Natural killer cell treated with Interleukin-12 subunit alpha and Interleukin-12 subunit beta and Interleukin-15 and Interleukin-18, amount 100 ng/mL, for 72 hours (primary cell): ENCODE measurements at places on chromosomes 2 and 18.

- peaks cover 6% of the 10 kb centered on the region for H3K36me3 ChIP-seq
- H3K27me3 ChIP-seq = peaks cover 5% of the 10 kb centered on the region
- H3K4me1 ChIP-seq = peaks cover 7% of the 10 kb centered on the region
- DNase-seq = no peak
Observed at GRCh38 chr2:161713706-161714105, 89.5 kb downstream of the SLC4A10 start.

GRCh38 chr2:207258263-207258991 lies 92.7 kb upstream of the KLF7 start:
- peaks cover 7% of the 10 kb centered on the region for H3K4me1 ChIP-seq
- no peak for DNase-seq
- H3K4me3 ChIP-seq = no peak overlapping the region
- peaks cover 27% of the 10 kb centered on the region for H3K27me3 ChIP-seq

DNA sequence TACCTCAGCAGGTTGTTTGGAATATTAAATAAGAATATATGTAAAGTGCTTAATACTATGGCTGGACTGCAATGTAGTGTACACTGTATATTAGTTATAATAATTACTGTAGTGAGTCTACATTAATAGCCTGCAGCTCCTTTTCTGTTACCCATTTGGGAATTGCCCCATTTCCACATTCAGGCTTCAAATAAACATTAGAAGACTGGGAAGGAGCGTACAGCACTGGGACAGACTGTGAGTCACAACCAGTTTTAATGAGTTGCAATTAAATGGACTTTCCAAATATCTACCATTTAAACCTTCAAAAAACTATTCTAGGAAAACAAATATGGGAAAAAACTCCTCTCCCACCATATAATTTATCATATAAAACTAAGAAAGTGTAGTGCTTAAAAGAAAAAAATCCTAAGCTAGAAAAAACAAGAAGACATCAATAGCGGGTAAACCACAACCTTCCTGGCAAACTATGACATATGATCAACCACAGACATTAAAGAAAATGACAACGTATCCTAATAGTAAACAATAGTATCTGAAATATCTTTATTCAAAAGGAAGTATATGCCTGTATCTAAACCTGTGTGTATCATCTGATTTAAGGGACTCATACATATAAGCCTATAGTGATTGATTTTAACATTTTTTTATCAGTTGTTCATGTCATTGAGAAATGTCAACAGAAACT lies 86.1 kb downstream of the TRIP12 start:
- H3K27me3 ChIP-seq = no peaks in the 10 kb centered on the region
- no peak overlapping the region for H3K4me3 ChIP-seq
- no peak for DNase-seq
- no peaks in the 10 kb centered on the region for H3K36me3 ChIP-seq
- H3K4me1 ChIP-seq = peaks cover 49% of the 10 kb centered on the region

DNA sequence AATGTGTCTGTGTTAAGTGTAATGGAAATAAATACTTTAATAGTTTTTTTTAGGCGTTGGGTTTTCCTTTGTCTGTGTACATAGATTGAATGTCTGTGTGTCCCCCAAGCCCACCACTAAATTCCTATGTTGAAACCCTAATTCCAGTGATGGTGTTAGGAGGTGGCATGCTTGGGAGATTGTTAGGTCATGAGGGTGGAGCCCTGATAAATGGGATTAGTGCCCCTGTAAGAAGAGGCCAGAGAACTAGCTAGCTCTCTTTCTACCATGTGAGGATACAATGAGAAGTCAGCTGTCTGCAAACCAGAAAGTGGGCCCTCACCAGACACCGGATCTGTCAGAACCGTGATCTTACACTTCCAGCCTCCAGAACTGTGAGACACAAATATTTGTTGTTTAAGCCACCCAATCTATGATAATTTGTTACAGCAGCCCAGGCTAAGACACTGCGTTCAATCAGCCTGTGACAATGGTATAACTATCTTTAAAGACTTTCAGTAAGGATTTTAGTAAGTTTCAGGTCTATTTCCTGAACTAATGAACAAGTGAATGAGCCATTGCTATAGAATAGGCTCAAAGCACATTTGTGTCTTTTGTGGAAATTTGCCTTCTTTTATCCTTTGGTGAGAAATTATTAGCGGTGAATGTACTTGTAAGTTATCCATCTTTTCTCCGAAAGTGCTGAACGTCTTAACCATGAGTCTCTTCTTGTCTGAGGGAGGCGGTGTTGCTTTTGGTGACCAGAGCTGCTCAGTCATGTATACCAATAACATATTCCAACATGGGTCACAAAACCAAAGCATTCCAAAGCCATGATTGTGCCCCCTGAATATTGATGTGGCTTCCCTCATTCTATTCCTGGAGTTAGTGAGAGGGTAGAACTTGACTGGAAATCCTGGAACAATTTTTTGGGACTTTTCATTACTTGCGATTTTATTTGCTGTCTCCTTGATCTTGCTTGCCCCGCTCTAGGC lies 29.6 kb upstream of the IL1R1 start:
- DNase-seq = no peak
- H3K27me3 ChIP-seq = peaks cover 69% of the 10 kb centered on the region
- no peak overlapping the region for H3K27ac ChIP-seq
- H3K4me3 ChIP-seq = no peak overlapping the region

DNA sequence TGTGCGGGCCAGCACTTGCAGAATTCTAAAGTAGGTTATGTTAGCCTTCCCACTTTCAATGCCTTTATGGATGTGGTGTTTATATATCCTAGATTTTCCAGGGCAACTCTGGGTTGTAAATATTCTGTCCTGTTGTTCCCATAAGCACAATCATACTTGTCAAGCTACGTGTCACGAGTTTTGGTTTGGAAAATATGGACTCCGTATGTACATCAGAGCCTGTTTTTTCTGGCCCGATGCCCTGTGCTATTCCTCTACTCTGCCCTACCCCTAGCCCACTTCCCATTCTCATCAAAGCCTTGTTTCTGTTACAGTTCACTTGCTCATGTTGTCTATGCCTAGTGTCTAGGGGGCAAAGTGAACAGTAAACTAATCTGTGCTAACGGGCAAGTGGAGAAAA lies 27.0 kb upstream of the ZEB2 start:
- no peak for DNase-seq
- no peaks in the 10 kb centered on the region for H3K27me3 ChIP-seq
- H3K4me3 ChIP-seq = no peak overlapping the region
- peaks cover 12% of the 10 kb centered on the region for H3K4me1 ChIP-seq

- H3K36me3 ChIP-seq = no peaks in the 10 kb centered on the region
- no peak overlapping the region for H3K27ac ChIP-seq
- H3K4me3 ChIP-seq = no peak overlapping the region
- H3K4me1 ChIP-seq = no peaks in the 10 kb centered on the region
- no peak for DNase-seq
Observed at GRCh38 chr18:37176621-37176934, 347.7 kb downstream of the KIAA1328 start.

DNA sequence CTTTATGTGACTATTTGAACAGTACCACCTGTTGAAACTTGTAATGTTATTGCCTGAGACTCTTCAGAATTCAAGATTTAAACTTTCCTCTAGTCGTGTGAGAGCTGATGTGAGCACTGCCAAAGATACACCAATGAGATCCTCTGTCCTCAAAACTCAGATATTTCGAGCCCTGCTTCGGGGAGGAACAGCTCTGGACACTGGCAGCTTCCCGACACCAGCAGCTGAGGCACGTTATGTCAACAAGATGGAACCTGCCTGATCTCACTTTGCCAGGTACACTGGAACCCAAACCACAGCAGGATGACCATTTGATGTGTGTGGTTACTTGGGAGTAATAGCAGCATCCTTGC lies 319.9 kb upstream of the RBMS1 start:
- no peak for DNase-seq
- H3K4me3 ChIP-seq = no peak overlapping the region
- peaks cover 15% of the 10 kb centered on the region for H3K27me3 ChIP-seq
- no peaks in the 10 kb centered on the region for H3K36me3 ChIP-seq
- no peak overlapping the region for H3K27ac ChIP-seq

- H3K4me3 ChIP-seq = no peak overlapping the region
- no peak overlapping the region for H3K27ac ChIP-seq
- H3K4me1 ChIP-seq = no peaks in the 10 kb centered on the region
- no peaks in the 10 kb centered on the region for H3K27me3 ChIP-seq
- no peak for DNase-seq
Observed at GRCh38 chr2:180056367-180057118, 49.4 kb upstream of the CWC22 start.

- no peak overlapping the region for H3K4me3 ChIP-seq
- no peaks in the 10 kb centered on the region for H3K36me3 ChIP-seq
- no peak for DNase-seq
Observed at GRCh38 chr2:176814740-176815367, 397.7 kb upstream of the HNRNPA3 start.

DNA sequence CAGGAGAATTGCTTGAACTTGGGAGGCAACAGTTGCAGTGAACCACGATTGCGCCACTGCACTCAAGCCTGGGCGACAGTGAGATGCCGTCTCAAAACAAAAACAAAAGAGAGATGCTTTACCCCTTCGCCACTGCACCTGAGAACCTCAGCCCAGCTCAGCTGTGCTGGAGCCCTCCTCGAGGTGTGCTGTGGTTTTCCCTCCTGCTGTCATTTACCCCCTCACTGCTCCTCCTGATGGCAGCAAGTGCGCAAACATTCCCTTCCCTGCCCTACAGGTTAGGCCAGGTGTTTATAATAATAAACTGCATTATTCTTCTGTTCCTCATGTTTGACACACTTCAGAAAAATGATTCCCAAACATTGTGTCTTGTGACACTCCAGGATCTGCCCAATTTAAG lies 8.4 kb downstream of the FBXO36 start:
- H3K36me3 ChIP-seq = no peaks in the 10 kb centered on the region
- no peak overlapping the region for H3K27ac ChIP-seq
- DNase-seq = no peak
- no peak overlapping the region for H3K4me3 ChIP-seq

- H3K4me1 ChIP-seq = no peaks in the 10 kb centered on the region
Observed at GRCh38 chr2:9993488-9994165, 42.1 kb downstream of the GRHL1 start.

GRCh38 chr2:74103763-74104162 lies 43.9 kb downstream of the BOLA3 start:
- H3K4me3 ChIP-seq = no peak overlapping the region
- peak overlapping the region; percentile 62 for H3K27ac ChIP-seq
- H3K4me1 ChIP-seq = peaks cover 22% of the 10 kb centered on the region
- no peak for DNase-seq
- H3K27me3 ChIP-seq = no peaks in the 10 kb centered on the region

DNA sequence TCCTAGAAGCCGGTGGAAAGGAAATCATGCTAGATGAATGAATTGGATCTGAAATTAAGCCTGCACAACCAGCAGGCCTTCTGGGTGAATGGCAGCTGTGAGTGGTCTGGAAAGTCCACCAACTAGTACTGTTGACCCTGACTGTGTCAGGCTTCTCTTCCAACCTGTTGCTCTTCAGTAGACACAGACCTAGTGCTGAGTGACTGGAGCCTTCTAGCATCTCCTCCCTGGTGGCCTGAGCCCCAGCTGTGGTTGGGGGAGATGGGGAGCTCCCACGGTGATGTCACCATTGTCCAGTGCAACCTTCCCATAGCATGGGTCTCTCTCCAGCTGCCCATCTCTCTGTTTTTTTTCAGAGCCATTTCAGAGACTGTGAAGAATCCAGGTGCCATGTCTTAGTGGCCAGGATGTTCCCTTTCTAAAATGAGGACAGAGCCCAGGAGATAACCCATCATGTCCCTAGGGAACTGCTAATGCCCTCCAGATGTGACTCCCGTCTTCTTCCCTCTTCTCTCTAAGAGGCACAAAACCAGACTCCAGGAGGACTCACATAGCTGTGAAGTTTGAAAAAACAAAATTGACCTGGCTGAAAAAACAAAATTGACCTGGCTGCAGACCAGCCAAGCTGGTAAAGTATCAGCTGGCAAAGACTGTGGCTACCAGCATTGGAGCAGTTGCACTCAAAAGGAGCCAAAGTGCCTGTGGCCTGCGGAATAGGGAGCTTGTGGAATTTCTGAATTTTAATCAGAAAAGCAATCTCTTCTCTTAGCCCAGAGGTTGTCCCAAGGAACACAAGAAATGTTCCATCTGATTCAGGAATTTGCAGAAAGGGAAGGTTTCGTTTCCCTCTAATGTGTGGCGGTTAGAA lies 67.4 kb upstream of the RPL31 start:
- H3K27me3 ChIP-seq = no peaks in the 10 kb centered on the region
- no peak overlapping the region for H3K4me3 ChIP-seq
- no peak overlapping the region for H3K27ac ChIP-seq
- peak; percentile 12 for DNase-seq
- H3K36me3 ChIP-seq = no peaks in the 10 kb centered on the region

DNA sequence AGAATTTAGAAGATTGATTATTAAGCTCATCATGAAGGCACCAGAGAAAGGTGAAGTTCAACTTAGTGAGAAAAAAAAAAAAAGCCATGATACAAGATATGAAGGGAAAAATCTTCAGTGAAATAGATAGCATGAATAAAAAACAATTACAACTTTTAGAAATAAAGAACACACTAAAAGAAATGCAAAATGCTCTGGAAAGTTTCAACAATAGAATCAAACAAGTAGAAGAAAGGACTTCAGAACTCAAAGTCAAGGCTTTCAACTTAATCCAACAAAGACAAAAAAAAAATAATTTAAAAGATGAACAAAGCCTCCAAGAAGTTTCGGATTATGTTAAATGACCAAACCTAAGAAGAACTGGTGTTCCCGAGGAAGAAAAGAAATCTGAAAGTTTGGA lies 105.5 kb downstream of the GRB14 start:
- no peak overlapping the region for H3K27ac ChIP-seq
- no peaks in the 10 kb centered on the region for H3K27me3 ChIP-seq
- no peaks in the 10 kb centered on the region for H3K4me1 ChIP-seq
